ENCODE measurements at places on chromosomes 5 and 9.

DNA sequence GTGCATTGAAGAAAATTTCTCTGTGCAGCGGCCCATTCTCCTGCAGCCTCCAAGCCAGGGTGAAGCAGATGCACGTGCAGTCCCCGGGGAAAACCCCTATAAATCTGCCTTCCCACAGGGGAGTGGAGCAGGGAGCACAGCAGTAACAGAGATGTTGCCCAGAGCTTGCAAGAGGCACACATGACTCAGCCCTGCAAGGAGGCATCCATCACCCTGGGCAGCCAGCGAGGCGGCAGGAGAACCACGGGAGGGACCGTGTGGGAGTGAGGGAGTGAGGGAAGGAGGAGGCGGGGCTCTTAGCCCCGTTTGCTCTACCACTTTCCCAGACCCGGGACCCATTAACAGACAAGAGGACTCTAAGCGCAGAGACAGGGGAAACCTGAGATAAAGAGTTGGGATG is 96.2 kb upstream of the ARAP3 start:
- DNase-seq: no peak

- no peak for DNase-seq
These were observed 13.1 kb downstream of the UHRF2 start for GRCh38 chr9:6426117-6426516.

DNA sequence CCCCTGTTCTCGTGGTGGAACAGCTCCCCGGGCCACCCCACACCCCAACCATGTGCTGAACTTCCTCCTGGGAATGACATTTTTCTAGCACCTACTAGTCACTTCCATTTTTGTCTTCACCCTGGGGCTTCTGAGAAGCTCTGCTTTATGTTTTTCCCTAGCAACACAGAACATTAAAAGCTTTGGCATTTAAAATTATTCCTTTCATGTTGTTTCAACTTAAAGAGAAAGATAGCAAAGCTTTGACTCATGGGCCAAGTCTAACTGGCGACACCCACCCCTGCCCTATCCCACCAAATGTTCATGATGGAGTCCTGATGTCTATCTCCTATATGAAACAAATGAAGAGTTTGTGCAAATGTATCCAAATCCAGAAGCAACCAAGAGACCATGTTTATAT is 22.4 kb downstream of the BOD1 start:
- no peak for DNase-seq

DNA sequence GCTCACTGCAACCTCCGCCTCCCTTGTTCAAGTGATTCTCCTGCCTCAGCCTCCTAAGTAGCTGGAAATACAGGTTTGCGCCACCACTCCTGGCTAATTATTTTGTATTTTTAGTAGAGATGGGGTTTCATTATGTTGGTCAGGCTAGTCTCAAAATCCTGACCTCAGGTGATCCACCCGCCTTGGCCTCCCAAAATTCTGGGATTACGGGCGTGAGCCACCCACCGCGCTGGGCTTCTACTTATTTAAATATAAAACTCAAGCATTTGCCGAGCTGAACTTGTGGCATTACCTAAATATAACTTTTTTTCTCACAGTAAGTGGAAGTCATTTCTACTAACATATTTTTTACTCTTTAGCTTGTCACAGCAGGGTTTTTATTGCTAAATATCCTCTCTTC is 1356.3 kb upstream of the ACO1 start:
- DNase-seq: no peak

GRCh38 chr5:80481019-80481893 is 6.6 kb upstream of the FAM151B start:
- DNase-seq: peak; percentile 29

DNA sequence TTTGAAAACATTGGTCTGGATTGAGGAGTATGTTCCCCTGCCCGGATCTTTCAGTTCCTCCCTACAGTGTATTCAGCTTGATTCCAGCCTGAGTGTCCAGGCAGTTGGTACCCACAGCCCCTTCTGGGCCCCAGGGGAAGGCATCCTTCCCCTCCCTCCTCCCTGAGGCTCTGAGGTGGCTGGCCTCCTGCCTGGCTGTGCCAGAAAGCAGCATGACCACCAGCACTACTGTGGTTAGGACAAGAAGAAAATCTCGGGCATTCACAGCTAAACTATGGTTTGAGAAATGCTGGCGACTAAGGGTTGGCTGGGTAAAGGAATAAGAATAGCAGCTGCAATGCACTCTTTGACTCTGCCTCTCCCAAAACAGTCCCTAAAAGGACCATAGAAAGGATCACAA is 84.6 kb upstream of the LIFR start:
- no peak for DNase-seq

GRCh38 chr9:137745541-137745991 is 126.8 kb downstream of the EHMT1 start:
- DNase-seq: no peak
